ENCODE measurements at places on chromosomes 5 and 9. TPM values are rescaled to one million over a fixed set of nuclear protein-coding genes. Genes with fewer than 3 reads are reported as not detected.

The CDX1 gene
- 0.85 TPM for total RNA-seq

The TMC1 gene
- 0.67 TPM for total RNA-seq

The CERCAM gene
- 171 TPM for total RNA-seq

The PCDHB13 gene
- total RNA-seq = 12.6 TPM

The OTP gene
- not detected for total RNA-seq

The TTC1 gene
- 79.9 TPM for total RNA-seq

Measured in dorsolateral prefrontal cortex (tissue), 122 donors.